ENCODE measurements at places on chromosomes 1 and 21.

- DNase-seq = no peak
Observed at GRCh38 chr1:230401763-230402294, 24.3 kb downstream of the PGBD5 start.

DNA sequence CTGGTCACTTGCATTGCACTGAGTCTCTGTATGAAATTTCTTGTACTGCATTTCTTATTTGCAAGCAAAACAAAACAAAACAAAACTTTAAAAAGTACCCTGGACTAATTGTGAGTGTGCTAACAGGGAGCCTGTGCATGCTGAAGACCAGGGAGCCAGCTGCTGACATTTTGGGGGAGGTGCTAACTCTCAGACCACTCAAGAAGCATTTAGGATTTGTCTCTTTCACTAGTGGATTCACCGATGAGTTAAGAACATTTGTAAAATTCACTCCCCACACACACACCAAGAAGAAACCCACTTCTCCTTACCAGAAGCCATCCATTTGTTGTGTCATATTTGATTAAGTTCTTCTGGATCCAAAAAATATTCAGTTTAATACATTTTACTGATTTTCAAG, 95.7 kb upstream of the C1orf105 start:
- no peak for DNase-seq

DNA sequence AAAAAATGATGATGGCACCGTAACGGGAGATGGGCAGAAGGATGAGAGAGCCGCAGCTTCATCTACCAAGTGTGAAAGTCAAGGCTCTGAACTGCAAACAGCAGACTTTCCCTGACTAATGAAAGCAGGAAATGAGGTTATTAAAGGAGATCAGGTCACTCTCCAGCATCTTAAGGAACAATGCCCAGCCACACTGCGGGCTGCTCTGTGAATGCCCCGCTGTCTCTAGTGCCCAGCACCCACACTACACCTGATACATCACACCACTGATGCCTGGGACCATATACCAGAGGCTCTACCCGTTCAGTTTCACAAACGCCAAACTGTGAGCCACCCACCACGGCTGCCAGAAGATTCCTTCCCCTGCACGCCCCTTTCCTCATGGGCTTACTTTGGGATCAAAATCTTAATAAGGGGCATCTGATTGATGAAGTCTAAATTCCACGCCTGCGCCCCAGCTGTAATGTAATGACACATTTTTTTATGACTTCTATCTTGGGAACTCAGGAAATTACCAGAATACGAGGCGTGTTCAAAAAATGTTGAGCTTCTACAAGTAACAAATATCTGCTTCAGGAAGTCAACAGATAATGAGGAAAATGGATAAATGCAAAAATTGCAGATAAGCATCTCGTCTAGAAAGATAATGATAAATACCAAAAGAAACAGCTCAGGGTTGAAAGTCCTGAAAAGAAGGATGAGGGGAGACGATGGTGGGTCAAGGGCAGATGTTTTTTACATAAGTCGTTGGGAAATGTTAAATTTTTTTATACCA, 72.0 kb downstream of the MIS18A start:
- DNase-seq = peak; percentile 27

DNA sequence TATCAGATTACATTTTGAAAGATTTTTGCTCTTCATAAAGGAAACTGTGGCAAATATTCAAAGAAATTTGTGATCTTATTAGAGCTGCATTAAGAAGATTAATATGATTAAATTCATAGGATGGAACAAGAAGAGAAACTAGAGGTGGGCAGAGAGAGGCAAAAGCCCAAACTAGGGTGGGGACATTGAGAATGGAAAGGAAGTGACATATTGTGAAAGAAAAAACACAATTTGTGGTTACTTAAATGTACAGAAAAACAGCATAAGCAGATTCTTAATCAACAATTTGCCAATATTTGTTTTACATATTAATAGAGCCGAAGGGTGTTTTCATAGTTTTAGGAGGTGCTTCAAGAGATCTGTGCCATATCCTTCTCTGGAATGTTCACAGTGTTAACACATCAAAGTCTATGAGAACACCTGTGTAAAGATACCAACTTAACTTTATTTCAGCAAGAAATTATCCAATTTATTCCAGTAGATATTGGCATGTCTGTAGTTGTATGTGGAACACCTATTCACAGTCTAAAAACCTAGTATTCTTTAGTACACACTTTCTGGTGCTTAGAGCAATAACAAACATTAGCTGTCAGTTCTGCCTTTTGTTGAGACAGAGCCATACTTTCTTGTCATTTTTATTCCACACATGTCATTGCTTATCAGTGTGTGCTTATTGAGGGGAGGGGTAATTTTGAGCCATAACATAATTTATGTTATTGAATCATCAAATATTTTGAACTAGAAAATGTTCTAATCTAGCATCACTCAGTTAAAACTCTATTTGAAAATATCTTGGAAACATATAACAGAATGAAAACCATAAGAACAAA, 401.5 kb downstream of the PTPRC start:
- no peak for DNase-seq

- peak; percentile 75 for DNase-seq
Observed at GRCh38 chr1:204924013-204924759, 53.5 kb downstream of the NFASC start.

- DNase-seq = no peak
Observed at GRCh38 chr1:41318135-41318534, 43.1 kb upstream of the FOXO6 start.

Measured in NCI-H524 treated with DMSO at 0.1 percent for 48 hours (cell line).